Progenitor cell of endocrine pancreas (in vitro differentiated cells): ENCODE measurements at places on chromosomes 3 and 15.
A peak's percentile ranks its signal among the peaks of the same experiment; 100 is the strongest.

DNA sequence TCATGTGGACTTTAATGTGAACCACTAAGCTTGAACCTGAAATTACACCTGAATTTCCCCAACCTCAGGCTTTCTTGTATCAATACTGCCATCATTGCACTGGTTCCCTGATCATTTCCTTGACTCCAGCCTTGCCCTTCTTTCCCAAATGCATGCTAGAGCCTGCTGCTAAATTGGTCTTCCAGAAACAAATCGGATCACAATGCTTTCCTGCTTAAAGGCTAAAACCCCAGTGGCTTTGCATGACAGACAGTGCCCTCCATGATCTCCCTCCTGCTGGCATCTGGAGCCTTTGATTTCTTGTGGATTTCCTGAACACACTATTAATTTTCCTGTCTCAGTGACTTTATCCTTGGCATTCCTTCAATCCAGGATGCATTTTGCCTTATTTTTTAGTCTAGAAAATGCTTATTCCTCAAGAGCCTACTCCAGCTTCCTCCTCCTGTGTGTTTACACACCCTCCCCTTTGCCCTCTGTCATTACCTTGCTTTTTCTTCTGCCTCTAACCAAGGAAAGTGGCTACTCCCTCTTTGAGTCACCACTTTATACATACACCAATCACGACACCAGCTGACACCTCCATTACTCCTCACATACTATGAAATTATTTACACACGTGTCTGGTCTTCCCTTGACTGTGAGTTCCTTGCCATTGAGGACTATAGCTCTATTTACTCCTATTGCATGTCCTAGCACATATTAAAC lies 214.6 kb downstream of the KCNAB1 start:
- no peak for DNase-seq

DNA sequence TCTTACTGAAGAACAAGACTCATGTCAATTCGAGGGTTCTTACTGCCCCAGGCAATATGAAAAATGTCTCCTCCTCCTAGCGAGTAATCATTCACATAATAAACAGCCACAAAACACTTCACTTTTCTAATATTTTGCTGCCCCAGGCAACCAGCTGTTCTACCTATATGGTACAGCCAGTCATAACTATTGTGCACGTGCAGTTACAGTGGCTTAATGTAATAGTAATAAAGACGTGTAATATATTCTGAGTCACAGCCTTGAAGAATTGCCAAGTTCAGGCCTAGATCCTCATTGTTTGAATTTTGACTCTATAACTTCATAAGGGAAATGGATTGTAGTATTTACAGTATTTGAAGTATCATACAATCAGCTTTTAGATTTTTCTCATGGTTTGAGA lies 1250.0 kb upstream of the GBE1 start:
- DNase-seq, result no peak

DNA sequence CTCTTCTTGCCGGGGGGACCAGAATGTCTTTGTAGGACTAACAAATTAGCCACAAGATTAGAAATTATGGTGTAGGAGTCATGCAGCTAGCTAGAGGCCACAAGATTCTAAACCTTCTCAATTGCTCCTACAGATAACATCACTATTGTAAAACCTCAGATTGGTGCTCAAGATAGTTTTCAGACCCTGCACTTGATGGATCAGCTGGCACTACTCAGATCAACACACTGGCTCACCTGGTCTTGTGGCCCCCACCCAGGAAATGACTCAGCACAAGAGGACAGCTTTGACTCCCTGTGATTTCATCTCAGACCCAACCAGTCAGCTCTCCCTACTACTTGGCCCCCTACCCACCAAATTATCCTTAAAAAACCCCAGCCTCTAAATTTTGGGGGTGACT lies 124.1 kb upstream of the RASGRP1 start:
- no peak for DNase-seq

GRCh38 chr3:158790901-158791589 lies 10.8 kb upstream of the MFSD1 start:
- no peak for DNase-seq

DNA sequence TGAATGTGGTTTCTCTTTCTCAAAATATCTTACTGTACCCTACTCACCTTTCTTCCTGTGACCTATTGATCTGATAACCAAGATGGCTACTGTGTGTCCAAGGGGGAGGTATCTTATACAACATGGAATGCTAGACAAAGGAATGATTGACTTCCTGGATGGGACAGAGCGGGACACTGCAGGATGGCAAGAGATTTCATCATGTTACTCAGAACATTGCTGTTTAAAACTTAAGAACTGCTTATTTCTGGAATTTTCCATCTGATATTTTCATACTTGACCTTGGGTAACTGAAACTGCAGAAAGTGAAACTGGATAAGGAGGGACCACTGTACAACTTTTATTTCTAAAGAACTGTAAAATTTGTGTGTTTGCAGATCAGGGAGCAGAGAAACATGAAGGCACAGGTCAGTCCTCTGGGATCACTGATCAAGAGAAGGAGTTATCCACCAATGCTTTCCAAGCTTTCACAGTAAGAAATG lies 18.5 kb downstream of the CNOT10 start:
- no peak for DNase-seq

GRCh38 chr3:60017631-60018030 lies 967.8 kb upstream of the CFAP20DC start:
- DNase-seq, result no peak

DNA sequence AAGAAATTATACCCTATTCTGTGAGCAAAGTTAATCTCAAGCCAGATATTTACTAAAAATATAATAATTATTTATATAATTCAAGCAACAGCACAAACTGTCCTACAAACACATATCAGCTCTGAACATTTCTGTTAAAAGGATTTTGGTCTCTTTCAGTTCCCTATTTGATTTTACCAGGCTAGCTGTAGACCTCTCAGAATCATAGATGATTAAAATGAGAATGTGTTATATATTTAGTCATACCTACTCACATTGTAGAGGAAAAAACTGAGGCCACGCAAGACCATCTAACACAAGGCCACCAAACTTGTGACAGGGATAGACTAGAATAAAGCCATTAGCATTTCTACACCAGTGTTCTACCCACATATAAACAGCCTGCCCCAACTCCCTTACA lies 28.5 kb downstream of the ACKR4 start:
- DNase-seq, result no peak

- DNase-seq, result peak; percentile 50
Observed at GRCh38 chr15:97234851-97235610, 725.5 kb upstream of the ARRDC4 start.

DNA sequence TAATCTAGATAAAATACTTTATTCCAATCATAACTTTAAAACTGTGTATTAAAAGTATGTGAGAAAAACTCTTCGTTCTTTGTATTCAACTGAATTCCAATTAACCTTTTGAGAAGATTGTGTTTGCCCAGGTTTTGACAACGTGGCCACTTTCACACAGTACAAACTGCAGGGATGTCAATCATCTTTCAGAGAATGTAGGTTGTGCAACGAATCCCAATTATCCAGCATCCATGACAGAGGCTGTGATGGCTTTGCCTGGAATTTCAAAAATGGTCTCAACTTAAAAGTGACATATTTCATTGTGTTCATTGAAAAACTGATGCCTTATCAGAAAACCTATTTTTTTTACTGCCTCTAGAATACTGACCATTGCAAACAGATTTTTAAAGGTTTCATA lies 615.1 kb upstream of the KCNMB2 start:
- DNase-seq, result no peak

- DNase-seq, result no peak
Observed at GRCh38 chr15:37940876-37941275, 6.4 kb downstream of the TMCO5A start.

DNA sequence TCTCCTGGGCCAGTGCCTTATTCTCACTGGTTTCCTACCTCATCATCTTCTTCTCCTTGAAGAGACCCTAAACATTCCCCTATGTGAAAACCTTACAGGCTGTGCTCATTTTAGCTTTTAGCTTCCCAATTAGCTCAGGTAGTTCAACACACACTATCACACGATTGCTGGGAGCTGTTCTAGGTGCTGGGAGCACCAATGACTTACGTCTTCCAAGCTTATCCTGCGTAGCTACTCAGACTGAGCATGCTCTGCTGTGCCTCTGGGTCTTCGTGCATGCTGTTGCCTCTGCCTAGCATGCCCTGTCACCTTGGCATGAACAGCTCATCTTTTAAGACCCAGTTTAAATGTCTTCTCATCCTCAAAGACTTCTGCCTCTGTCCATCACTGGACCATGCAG lies 55.7 kb upstream of the APEH start:
- DNase-seq, result no peak

- no peak for DNase-seq
Observed at GRCh38 chr3:110343945-110344344, 727.7 kb upstream of the NECTIN3 start.

- DNase-seq, result no peak
Observed at GRCh38 chr15:87944050-87944449, 312.5 kb downstream of the NTRK3 start.

GRCh38 chr15:38351466-38351865 lies 98.8 kb downstream of the SPRED1 start:
- DNase-seq, result no peak

DNA sequence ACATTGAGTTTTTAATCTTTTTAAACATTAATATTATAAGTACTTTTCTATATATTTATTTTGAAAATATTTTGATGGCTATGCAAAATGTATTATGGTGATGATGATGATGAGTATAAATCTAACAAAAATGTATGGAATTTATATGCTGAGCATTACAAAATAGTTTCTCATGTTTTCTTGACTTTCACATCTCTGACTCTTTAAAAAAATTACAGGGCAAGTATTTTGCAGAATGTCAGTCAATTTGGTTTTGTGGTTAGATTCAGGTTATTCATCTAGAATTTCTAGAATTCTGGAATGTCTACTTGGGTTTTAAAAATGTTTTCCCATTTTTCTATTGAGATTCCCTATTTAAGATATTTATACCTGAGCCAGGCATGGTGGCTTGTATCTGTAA lies 41.7 kb upstream of the ANP32A start:
- DNase-seq, result no peak

- DNase-seq, result no peak
Observed at GRCh38 chr15:98786717-98787116, 138.4 kb downstream of the IGF1R start.

DNA sequence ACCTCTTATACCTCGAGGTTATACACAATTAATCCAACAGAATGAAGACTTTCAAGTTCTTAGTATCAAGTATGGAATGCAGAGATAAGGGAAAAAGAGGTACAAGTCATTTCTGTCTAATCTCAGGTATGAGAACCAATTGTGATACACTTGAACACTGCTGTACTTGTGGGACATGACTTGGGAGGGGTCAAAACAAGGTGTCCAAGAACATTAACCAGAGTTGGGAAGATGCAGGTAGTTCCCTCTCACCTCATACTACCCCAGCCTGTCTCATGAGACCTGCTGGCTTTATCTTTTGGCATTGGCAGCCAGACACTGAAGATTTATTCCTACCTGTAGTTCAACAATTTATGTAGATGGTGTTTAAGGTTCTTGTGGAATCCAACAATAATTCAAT lies 209.7 kb downstream of the NR1D2 start:
- DNase-seq, result no peak

- DNase-seq, result no peak
Observed at GRCh38 chr3:186248850-186249249, 113.2 kb downstream of the DGKG start.

DNA sequence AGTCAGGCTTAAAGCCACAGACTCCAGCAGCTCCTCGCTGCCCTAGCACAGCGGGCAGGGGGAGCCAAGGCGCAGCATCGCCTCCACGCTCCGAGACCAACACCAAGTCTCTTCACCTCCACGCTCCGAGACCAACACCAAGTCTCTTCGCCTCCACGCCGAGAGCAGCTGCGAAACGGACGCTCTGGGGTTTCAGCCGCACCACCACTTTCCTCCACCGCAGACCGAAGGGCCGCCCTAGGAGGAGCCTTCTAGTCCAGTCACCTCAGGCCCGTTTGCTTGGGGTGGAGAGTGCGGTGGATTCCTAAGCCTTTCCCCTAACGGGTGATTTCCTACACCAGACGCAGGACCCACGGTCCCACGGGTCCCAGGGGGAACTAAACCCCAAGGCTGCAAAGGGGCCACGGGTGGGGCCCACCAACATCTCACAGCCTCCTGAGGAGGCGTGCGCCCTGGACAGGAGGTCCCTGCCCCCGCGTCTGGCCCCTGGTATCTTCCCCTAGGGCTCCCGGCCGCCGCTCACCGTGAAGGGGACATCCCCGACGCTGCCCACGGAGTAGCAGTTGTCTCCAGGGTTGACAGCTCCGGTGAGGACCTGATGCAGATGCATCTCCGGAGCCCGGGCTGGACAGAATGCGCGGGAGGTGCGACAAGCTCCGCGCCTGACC lies 501 bp downstream of the DMXL2 start:
- peak; percentile 27 for DNase-seq

GRCh38 chr15:19943515-19943914 lies 598.1 kb downstream of the GOLGA6L6 start:
- no peak for DNase-seq

GRCh38 chr15:90465140-90465929 lies 64.4 kb upstream of the CRTC3 start:
- no peak for DNase-seq

- DNase-seq, result no peak
Observed at GRCh38 chr3:134576831-134577230, 74.0 kb downstream of the KY start.

- no peak for DNase-seq
Observed at GRCh38 chr3:44555723-44556122, 730 bp downstream of the ZKSCAN7 start.

DNA sequence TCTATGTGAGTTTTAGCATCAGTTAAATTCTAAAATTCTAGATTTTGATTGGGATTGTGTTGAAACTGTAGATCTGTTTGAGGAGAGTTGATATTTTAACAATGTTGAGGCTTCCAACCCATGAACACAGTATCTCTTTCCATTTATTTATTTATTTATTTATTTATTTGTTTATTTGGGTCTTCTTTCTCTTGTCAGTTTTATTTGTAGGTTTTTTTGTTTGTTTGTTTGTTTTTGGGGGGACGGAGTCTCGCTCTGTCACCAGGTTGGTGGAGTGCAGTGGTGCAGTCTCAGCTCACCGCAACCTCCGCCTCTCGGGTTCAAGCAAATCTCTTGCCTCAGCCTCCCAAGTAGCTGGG lies 25.3 kb downstream of the MRAS start:
- no peak for DNase-seq

DNA sequence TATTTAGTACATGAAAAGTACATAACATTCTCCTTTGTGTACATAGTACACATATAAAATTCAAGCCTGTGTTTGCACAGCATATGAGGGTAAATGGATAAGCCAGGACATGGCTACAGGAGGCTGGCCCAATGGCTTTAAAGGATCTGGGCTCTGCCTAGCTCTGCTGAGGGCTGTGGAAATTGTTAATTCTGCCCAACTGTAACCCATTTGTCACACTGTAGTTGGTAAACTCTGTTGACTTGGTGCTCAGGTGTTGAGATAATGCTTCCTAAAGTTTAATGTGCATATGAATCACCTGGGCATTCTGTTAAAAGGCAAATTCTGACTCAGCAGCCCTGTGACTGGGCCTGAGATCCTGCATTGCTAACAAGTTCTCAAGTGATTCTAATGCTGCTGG lies 196.5 kb upstream of the ZPLD1 start:
- no peak for DNase-seq

GRCh38 chr3:127233371-127233770 lies 40.4 kb downstream of the PRR23E start:
- DNase-seq, result peak; percentile 47

DNA sequence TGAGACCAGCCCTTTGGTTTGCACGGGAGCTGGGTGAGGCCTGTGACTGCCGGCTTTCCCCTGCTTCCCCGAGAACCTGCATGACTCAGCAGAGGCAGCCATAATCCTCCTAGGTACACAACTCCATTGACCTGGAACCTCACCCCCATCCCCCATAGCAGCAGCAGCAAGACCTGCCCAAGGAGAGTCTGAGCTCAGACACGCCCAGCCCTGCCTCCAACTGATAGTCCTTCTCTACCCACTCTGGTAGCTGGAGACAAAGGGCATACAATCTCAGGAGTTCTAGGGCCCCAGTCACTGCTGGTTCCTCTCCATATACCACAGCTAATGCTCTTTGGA lies 141.0 kb upstream of the ARHGEF26 start:
- DNase-seq, result no peak
